ENCODE measurements at places on chromosomes 7 and 10.

GRCh38 chr10:32378363-32379317, 31.7 kb upstream of the EPC1 start:
- DNase-seq = peak; percentile 86

DNA sequence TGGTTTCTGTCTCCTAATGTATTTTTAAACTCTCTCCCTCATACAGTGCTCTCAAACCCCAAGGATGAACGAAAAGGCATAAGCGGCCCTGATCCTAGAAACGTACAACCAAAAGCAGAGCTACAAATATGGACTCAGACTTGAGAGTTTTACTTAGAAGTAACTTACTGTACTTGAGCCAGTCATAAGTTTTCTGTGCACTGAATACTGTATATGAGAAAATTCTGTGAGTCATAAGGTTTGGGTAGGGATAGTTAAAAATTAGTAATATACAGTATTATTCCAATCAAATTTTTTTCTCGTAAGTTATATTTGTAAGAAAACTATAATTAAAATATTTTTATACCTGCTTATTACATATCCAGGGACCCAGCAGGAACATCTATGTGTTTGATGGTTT, 5.9 kb upstream of the ASL start:
- DNase-seq = no peak

DNA sequence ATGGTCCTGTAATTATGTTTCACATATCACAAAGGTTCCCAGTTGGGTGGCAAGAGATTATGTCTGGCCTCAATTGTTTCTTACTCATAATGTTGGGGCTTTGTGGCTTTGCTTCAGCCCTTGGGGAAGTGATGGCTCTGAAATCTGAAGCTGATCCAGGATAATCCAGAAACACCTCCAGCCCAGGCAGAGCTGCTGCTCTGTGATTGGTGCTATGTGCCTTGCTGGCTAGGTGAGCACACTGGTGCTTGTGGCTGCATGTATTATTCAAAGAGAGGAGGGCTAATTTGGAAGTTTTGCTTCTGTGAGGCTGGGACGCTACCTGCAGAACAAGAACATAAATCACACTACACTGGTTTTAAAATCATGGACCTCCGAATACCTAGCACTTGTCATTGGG, 346.6 kb upstream of the MGMT start:
- no peak for DNase-seq

- DNase-seq = no peak
Measured at GRCh38 chr10:101724446-101724845, 29.5 kb upstream of the FBXW4 start.

- no peak for DNase-seq
Measured at GRCh38 chr7:44379366-44380188, 54.2 kb upstream of the CAMK2B start.

GRCh38 chr7:27364344-27364758, 121.7 kb downstream of the EVX1 start:
- DNase-seq = no peak

DNA sequence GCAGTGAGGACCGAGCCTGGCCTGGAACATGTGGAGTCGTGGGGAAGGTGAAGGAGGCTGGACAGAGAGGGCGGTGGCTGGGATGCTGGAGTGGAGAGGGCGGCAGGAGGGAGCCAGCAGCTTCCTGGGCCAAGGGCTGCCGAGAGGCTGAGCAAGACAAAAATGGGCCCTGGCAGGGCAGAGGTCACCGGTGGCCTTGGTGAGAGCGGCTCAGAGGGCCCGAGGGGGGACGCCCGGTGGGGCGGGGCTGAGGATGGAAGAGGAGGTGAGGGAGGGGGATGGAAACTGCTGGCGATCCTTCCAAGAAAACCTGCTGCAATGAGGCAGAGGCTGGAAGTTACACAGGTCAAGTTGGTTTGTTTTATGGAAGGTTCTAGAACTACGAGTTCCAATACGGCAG, 69.5 kb downstream of the ELFN1 start:
- DNase-seq = no peak

DNA sequence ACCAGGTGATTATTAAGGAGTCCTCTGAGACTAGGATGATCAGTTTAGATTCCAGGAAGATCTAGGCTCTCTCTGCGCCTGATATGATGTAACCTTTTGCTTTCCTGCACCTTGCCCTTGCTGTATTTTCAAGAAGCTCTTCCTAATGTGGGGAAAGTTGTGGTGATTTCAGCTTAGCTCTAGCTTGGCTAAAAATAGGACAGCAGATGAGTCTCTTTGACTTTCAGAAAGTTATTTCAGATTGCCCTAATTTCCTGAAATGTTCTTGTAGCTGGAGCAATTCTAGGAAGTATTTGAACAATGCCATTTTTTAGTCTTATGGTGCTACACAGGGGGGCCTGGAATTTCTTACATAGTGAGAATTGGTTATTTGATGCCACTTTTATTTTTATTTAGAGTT, 3.8 kb downstream of the LCOR start:
- no peak for DNase-seq

GRCh38 chr7:151832656-151833055, 44.3 kb downstream of the PRKAG2 start:
- DNase-seq = no peak

DNA sequence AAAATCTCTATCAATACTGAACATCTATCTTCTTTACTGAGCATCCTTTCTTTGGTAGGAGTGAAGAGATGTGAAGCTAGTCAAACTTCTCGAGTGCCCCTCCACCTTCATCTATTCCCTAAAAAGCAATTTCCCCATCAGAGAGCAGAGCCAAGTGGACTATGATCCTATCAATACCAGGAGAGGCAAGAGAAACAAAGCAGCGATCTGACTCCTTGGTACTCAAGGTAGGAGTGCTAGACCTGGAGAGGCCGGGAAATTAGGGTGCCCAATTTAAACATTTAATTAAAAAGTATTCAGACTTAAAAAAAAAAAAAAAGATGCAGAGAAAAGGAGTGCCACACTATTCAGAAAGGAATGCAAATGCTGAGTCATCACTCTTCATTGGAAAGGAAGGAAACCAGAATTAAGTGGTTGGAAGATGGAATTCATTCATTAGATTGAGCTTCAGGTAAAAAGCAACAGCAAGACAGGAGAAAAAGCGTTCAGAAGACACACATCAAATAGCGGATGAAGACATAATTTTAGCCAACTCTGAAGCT, 1.6 kb downstream of the TIAL1 start:
- DNase-seq = no peak

DNA sequence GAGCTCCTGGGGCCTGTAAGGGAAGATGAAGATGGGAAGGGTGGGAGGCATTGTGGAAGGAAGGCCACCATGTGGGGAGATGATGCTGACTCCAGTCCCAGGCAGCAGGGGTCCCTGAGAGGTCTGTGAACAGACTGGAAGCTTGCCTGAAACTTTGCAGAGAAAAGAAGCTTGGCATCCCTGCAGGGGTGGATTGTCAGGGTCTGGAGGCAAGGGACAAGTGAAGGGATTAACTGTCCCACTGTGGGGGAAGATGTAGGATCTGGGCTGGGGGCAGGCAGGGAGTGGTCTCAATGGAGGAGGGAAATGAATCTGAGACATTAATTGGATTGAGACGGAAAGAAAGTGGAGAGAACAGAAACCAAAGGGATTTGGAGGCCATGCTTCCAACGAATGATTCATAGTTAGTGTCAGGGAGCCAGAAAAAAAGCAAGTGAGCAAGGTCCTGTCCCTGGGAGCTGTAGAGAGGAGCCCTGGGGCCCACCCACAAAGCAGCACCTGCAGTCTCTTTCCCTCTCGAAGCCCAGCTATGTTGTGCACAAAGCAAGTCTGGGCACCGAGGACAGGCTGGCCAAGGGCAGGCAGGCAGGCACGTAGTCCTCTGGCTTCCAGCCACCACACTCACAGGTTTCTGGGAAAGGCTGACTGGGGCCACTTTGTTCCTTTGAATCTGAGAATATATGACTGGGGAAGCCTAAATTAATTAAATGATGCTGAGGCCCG, 4.7 kb upstream of the SLC18A3 start:
- DNase-seq = no peak

DNA sequence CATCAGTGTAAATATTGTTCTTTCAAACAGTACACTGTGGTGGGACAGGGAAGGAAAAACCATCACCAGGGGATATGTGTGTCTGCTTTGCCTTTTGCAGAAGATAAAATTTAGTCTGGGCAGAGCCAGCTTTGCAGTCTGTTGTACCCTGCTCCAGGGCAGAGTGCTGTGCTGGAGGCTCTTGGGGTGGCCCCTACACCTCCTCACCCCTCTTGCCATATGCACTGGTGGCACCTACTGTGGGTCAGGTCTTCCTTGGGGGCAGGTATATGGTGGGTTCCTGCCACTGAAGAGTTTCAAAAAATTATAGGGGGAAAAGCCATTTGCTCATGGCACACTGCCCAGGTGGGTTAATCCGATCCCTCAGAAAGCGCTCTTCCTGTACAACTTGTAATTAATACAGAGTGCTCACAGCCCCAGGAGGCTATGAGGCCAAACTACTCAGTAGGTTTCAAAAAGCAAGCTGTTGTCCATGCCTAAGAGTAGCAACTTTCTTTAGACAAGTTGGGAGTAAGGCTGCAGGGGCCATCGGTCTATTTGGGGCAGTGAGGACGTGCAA, 112.7 kb upstream of the BMPER start:
- DNase-seq = no peak

DNA sequence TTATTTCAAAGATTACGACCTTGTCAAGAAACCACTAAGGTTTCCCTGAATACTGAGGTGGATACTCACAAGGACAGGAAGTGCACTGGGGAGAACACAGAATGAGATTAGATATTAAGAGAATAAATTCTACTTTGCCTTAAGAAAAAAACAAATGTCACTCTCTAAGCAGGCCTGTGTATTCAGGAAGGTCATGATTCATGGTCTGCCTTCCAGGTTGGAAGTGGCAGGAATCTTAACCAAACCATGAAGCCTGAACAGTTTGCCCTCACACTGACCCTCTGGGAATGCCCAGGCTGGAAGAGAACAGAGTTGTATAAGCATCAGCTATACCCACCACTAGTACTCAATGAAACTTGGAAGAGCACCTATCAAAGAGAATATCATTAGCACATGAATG, 227.6 kb downstream of the DGKI start:
- DNase-seq = no peak

GRCh38 chr7:84546403-84546802, 351.8 kb upstream of the SEMA3A start:
- DNase-seq = no peak

- DNase-seq = no peak
Measured at GRCh38 chr10:35453855-35454532, 117.7 kb downstream of the CCNY start.

GRCh38 chr10:124308811-124309210, 109.9 kb downstream of the OAT start:
- no peak for DNase-seq

DNA sequence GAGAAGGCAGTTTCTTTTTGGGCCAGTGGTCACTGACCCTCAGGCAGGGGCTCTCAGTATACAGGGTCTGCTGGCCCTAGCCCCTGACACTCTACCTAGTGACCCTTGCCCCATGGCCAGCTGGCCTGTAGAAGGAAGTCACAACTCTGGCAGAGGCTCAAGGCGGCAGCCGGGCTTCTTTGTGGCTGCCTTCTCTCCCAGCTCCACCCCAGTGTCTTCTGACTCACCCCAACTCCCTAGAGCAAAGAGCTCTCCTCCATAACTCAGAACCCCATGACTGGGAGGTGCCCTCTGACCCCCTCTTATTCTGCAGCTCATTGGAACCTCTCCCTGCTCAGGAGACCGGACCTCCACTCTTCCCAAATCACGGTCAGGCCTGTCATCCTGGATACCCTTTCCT, 358.2 kb downstream of the FGFR2 start:
- DNase-seq = no peak

DNA sequence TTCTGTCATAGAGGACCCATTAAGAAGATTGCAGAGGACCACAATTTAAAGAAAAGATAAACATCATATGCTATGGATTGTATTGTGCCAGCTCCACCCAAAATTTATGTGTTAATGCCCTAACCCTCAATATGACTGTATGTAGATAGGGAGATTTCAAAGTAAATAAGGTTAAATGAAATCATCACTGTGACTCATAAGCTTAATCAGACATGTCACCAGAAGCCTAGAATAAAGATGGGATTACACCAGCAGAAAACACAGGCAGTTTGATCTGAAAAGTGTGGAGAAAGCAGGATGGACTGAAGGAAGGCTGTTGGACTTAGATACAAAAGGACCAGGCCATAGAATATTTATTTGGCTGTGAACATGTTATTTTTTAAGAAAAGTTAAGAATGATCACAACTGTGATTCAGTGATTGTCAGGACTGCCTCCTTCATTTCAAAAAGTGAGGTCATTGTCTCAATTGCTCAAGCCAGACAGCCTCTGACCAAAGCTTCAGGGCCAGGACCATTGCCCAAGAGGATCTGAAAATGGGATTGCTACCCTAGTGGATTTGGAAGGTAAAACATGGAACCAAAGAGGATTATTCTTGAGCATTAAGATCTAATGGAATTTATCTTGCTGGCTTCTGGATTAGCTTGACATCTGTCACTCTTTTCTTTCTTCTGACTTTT, 270.8 kb upstream of the POM121L12 start:
- no peak for DNase-seq

- no peak for DNase-seq
Measured at GRCh38 chr7:139490130-139490529, 6.7 kb upstream of the KLRG2 start.

- DNase-seq = no peak
Measured at GRCh38 chr10:33242931-33243330, 91.5 kb downstream of the NRP1 start.

DNA sequence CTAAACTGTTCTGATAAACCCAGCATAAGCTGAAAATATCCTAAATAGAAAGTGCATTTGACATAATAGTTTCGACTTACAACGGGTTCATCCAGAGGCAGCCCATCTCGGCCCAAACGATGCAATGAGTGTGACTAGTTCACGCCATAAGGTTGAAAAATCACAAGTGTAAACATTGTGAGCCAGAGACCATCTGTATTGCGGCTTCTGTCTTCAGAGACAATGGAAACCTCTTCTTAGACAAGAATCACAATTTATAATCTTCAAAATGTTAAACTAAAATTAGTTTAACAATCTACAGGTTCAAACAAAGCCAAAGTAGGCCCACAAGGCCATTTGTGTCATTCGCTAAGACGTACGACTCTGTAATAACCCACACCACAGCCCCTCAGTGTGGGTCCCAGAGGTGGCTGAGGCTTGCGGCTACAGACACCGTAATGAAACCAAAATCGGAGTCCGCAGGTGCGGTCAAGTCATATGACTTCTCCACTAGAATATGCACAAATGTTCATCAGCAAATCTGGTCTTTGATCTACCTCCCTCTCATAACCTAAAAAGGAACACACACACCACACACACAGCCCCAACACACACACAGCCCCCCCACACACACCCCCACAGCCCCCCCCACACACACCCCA, 81.8 kb downstream of the DIP2C start:
- DNase-seq = no peak
